ENCODE measurements at places on chromosomes 1 and 21.

- DNase-seq, result no peak
Observed at GRCh38 chr1:17588048-17588871, 48.8 kb downstream of the ARHGEF10L start.

GRCh38 chr1:54278941-54279422 lies 79.0 kb downstream of the MRPL37 start:
- DNase-seq, result no peak

DNA sequence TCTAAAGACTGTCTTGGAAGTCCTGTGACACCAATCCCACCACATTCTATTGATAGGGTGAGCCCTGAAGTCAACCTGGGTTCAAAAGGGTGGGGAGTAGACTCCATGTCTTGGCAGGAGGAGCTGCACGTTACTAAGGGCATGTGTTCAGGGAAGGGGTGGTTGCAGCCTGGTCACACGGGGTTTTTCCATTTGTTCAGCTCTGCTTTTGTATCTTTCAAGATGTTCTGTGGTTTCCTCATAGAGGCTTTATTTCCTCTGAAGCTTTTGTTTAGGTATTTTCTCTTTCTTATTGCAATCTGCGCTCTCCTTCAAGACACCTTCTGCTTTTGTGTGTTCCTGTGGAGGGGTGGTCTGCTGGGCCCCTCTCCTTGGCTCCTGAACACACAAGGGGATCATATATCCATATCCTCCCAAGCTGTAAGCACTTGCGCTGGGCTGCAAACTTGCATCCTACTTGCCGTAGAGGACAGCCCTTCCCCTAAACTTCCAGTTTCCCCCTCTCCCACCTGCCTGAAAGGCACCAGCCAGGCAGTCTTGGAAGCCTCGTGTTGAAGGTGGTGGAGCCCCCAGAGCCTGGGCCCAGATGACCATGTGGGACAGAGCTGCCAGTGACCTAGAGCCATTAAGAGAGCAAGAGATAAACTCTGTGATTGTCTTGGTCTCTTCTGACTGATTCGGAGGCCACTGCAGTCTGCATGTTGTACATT lies 62.5 kb upstream of the TRAPPC10 start:
- no peak for DNase-seq

- no peak for DNase-seq
Observed at GRCh38 chr1:17218939-17219338, 14.0 kb downstream of the PADI1 start.

DNA sequence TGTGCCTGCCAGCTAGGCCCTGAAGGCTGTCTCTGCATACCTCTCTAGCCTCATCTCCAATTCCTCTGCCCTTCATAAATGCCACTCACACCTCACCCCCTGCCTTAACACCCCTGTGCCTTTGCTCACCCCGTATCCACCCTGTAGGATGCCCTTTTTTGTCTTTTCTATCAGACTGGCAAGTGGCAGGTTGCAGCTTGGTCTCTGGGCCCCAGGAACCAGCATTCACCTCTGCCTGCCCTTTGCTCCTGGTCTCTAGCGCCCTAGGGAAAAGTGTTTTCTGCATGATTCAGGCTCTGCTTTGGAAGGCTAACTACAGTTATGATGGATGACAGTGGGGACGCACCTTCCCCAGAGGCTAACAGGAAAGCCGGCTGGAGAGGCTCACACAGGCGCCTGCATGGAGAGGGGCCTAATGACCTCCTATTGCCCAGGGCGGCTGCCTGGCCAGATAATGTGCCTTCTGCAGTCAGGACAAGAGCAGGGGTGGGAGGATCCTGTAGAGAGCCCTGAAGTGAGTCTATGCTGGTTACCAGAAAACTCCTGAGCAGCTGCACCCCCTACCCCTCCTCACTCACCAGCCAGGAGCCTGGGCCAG lies 11.2 kb downstream of the KANK4 start:
- DNase-seq, result no peak

DNA sequence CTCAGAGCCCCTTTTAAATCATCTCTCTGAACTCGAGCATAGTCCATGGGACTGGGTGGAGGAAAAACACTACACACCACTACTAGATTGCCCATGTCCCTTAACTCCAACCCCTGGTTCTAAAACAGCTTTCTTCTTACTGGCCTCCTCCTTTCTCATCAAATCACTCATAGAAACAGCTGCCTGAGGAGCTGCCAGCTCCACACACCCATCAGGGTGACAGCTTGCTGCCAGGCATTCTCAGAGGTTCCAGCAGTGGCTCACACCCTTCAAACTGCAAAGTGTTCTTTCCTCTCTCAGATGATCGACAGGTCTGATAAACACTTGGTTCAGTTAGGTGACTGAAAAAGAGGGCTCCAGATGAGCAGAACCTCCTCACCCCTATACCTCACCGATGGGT lies 543.0 kb upstream of the PLXNA2 start:
- DNase-seq, result no peak

- peak; percentile 95 for DNase-seq
Observed at GRCh38 chr1:54052934-54053744, at the start of the genes TCEANC2 and TMEM59. Gene TCEANC2, plus strand, starts transcription at chr1:54053608. Its CDS starts 815 bp downstream, at chr1:54054423. Gene TMEM59, minus strand, starts transcription at chr1:54053204. Its CDS starts 16 bp downstream, at chr1:54053188.

DNA sequence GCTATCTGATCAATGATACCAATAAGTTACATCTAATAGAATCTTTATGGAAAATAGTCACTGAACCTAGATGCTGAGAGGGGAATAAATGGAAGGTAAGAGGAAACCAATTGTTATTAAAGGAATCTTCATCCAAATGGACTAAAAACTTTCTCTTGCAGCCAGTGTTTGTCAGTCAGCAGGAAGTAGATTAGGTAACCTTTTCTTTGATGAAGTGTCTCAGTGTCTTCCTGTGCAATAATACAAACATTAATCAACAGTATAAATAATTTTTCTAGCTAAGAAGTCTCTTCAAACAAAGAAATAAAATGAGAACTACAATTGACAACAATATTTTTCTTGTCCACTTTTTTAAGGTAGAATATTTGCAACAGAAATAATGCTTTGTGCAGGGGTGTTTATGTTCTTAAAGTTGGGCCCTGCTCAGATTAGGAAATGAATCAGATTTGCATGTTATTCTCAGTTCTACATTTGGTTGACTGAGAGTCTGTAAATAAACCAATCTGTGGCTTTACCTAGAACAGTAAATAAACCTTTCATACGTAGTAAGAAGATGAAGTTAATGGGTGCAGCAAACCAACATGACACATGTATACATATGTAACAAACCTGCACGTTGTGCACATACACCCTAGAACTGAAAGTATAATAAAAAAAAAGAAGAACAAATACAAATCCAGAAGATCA lies 391.4 kb downstream of the MRPL39 start:
- no peak for DNase-seq
